K562 (cell line): ENCODE measurements at places on chromosomes 7 and 10. TPM values are rescaled to one million over a fixed set of nuclear protein-coding genes. Genes with fewer than 3 reads are reported as not detected.

DNA sequence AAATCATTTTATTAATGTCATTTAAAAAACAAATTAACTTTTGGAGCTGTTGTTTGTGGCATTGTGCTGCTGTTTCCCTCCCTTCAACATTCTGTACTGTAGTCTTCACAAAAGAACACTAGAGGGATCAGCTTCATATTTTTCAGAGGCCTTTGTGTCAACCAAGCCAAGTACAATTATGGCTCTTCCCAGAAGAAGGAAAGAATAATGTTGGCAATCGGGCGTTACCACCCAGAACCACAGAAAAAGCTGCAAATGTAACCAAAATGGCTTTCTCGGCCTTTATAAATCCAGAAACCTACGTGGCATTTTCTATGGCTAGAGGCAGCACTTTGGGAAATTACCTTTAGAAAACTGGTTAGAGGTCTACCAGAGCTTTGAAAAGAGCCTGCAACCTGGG lies 98.8 kb upstream of the COL1A2 start:
- H3K4me1 ChIP-seq, result no peaks in the 10 kb centered on the region
- H3K27ac ChIP-seq, result no peak overlapping the region
- H3K27me3 ChIP-seq, result no peaks in the 10 kb centered on the region
- DNase-seq, result no peak
- no peaks in the 10 kb centered on the region for H3K36me3 ChIP-seq
- H3K4me3 ChIP-seq, result no peak overlapping the region

The PTPRZ1 gene
- polyA plus RNA-seq, result not detected in 2 replicates

DNA sequence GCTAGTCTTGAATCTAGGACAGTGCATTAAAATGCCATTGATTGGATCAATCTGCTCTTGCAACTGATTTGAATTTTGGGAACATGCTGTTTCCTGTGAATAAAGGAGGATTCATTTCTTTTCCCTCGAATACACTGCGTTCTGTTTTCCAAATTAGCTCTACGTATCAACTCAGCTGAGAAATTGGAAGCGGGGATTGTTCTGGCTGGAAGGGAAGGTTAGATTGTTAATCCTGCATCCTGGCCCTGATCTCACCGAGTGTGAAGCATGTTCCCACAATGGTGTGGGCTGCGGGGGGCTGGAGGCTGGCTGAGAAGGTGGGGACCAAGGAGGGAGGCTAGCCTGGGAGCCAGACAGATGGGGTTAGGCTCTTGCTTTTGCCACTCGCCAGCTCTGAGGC lies 17.6 kb downstream of the HTRA1 start:
- no peak for DNase-seq
- H3K4me3 ChIP-seq, result no peak overlapping the region
- no peaks in the 10 kb centered on the region for H3K36me3 ChIP-seq
- H3K27me3 ChIP-seq, result no peaks in the 10 kb centered on the region
- no peak overlapping the region for H3K27ac ChIP-seq

- no peaks in the 10 kb centered on the region for H3K27me3 ChIP-seq
- no peak overlapping the region for H3K27ac ChIP-seq
- no peaks in the 10 kb centered on the region for H3K36me3 ChIP-seq
- no peak for DNase-seq
Observed at GRCh38 chr10:58044072-58044471, 223.6 kb downstream of the IPMK start.

- peak; percentile 94 for DNase-seq
- no peaks in the 10 kb centered on the region for H3K27me3 ChIP-seq
- no peaks in the 10 kb centered on the region; the same call in 1 of the 3 replicates for H3K36me3 ChIP-seq
- H3K4me1 ChIP-seq, result peaks cover 75% of the 10 kb centered on the region
Observed at GRCh38 chr7:106568680-106569499, 92.1 kb downstream of the CCDC71L start.

DNA sequence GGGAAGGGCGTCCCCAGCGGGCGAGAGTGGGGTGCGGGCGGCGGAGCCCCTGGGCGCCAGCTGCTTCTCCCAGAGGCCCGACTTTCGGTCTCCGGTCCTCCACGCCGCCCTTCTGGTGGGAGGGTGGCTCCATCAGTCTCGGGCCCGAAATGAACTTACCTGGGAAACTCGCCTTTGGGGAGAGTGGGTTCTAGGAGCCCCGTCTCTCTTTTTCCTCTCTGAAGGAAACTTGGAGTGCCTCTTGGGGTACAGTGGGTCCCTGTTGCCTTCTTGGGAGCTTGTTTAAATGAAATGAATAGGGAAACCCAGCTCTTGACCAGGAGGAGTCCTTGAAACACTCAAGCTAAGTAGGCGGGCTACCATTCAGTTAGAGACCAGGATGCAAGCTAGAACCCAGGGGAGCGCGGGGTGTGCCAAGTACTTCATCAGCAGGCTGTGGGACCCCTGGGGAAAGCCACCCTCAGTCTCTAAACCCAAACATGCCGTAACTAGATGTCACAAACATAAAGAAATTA lies 1.3 kb downstream of the SLC26A4 start:
- no peak overlapping the region for H3K4me3 ChIP-seq
- DNase-seq, result no peak
- H3K27ac ChIP-seq, result no peak overlapping the region
- H3K27me3 ChIP-seq, result no peaks in the 10 kb centered on the region
- H3K36me3 ChIP-seq, result no peaks in the 10 kb centered on the region

DNA sequence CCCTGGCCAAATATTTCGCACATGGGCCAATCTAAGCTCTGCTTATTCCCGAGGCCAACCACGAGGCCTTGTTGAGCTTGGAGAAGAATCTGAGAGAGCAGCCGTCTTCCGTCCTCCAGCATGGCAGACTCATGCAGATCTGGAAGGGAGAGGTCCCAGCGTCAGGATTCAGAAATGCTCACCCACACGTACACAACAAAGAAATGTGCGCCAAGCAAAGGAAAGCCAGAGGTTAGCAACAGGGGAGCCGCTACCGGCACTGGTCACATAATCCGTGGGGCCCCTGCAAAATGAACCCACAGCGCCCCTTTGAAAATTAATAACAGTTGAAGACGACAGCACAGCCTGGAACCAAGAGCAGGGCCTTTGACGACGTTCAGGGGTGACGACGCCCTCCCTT lies 25.4 kb upstream of the PRKAG2 start:
- H3K27me3 ChIP-seq, result peaks cover 48% of the 10 kb centered on the region
- H3K36me3 ChIP-seq, result no peaks in the 10 kb centered on the region
- no peak overlapping the region for H3K4me3 ChIP-seq
- H3K4me1 ChIP-seq, result no peaks in the 10 kb centered on the region
- no peak overlapping the region for H3K27ac ChIP-seq
- DNase-seq, result no peak

- H3K36me3 ChIP-seq, result no peaks in the 10 kb centered on the region
- no peak for DNase-seq
Observed at GRCh38 chr7:2652736-2653060, 20.9 kb downstream of the TTYH3 start.

DNA sequence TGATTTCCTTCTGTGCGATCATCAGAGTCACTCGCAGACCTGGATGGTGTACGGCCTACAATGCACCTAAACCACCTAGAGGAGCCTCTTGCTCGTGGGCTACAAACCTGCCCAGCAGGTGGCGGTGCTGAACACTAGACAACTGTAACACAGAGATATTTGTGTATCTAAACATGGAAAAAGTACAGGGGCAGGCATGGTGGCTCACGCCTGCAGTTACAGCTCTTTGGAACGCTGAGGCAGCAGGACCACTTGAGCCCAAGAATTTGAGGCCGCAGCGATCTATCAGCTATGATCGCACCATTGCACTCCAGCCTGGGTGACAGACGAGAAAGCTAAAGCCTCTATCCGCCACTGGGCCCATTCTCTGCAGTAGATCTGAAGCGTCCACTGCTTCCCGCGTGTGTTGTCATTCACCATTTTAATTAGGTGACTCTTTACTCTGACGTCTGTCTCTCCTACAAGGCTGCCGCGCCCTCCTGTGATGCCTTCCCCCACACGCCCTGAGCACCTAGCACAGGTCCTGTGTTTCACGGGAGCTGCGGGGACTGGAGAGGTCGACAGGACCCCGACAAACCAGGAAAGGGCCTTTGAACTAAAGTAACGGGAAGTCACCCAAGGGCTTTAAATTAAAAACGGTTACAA lies 774 bp downstream of the TUBGCP2 start:
- peak overlapping the region; percentile 85 for H3K27ac ChIP-seq
- H3K4me3 ChIP-seq, result peak overlapping the region; percentile 67
- peaks cover 21% of the 10 kb centered on the region for H3K4me1 ChIP-seq

GRCh38 chr10:15208221-15208620 lies 39.7 kb upstream of the NMT2 start:
- H3K4me1 ChIP-seq, result no peaks in the 10 kb centered on the region
- no peaks in the 10 kb centered on the region for H3K36me3 ChIP-seq
- no peak for DNase-seq
- no peak overlapping the region for H3K4me3 ChIP-seq
- H3K27ac ChIP-seq, result no peak overlapping the region

- H3K27me3 ChIP-seq, result no peaks in the 10 kb centered on the region
- peak overlapping the region; percentile 55; the same call in 2 of the 3 replicates for H3K27ac ChIP-seq
- peak; percentile 44 for DNase-seq
- peaks cover 21% of the 10 kb centered on the region for H3K4me1 ChIP-seq
Observed at GRCh38 chr10:109978481-109978880, 29.3 kb upstream of the ADD3 start.

DNA sequence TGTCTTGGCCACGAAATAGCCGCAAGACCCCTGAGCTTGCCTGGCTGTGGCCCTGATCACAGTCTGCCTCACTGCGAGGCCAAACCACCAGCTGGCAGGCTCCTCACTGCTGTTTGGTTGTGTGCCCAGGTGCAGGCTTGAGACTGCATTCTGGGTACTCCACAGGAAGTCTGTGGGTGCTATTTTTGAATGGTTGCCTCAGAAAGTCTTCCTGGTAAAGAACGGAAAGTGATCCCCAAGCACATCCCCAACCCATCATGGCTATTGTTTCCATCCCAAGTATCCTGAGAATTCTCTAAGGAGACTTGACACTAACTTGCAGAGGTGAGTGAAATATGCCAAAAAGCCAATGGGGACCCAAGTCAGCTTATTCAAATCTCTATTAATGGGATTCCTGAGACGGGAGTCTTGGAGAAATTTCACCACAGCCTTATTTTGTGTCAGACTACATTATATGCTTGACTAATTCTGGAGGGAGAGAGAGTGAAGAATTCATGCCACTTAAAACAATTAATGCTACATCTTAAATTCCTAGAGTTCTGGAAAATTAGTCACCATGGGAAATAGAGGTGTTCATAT lies 170.9 kb downstream of the RAMP3 start:
- H3K36me3 ChIP-seq, result no peaks in the 10 kb centered on the region
- no peak overlapping the region for H3K4me3 ChIP-seq
- H3K27me3 ChIP-seq, result no peaks in the 10 kb centered on the region
- no peak overlapping the region for H3K27ac ChIP-seq

DNA sequence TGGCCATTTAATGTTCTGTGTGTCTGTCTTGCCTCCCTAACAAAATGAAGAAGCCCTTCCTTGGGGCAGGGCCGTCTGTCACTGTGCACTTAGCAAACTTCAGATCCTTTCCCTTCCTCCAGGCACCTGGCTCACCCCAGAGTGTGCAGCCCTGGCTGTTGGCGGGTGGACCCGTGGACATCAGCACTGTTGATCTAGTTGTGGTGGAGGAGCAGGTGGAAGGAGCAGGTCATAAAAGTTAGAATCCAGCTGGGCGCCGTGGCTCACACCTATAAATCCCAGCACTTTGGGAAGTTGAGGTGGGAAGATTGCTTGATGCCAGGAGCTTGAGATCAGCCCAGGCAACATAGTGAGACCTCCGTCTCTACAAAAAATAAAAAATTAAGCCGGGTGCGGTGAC lies 12.7 kb downstream of the RAB19 start:
- no peaks in the 10 kb centered on the region for H3K36me3 ChIP-seq
- DNase-seq, result peak; percentile 10
- no peaks in the 10 kb centered on the region; the same call in 1 of the 2 replicates for H3K4me1 ChIP-seq
- H3K4me3 ChIP-seq, result no peak overlapping the region

DNA sequence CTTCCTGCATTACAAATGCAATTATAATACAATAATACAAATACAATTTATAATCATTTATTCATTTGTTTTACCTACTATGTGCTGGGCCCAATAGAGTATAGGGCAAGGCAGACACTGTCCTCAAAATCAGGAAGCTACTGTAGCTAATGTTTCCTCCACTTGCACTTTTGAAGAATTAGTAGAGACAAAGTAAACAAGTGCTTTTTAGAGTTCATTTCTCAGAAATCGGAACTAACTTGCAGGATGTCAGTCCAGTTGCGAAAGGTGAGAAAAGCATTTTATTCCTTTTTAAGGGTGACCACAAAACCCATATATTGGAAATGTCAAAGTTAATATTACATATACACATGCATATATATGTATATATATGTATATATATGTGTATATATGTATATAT lies 14.2 kb downstream of the ADRB1 start:
- DNase-seq, result no peak
- H3K27me3 ChIP-seq, result no peaks in the 10 kb centered on the region; the same call in 2 of the 3 replicates
- no peaks in the 10 kb centered on the region for H3K4me1 ChIP-seq
- H3K27ac ChIP-seq, result no peak overlapping the region

DNA sequence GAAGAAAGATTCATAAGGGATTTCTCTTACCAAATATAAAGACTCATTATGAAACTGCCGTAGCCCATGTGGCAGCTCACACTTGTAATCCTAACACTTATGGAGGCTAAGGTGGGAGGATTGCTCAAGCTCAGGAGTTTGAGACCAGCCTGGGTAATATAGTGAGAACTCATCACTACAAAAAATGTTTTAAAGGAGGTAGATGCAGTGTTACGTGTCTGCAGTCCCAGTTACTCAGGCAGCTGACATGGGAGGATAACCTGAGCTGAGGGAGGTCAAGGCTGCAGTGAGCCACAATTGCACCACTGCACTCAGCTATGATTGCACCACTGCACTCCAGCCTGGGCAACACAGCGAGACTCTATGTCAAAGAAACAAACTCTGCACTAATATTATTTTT lies 18.1 kb upstream of the DNA2 start:
- no peak overlapping the region for H3K27ac ChIP-seq
- no peaks in the 10 kb centered on the region for H3K4me1 ChIP-seq
- DNase-seq, result no peak
- peaks cover 61% of the 10 kb centered on the region; the same call in 1 of the 3 replicates for H3K36me3 ChIP-seq
- no peak overlapping the region for H3K4me3 ChIP-seq
- no peaks in the 10 kb centered on the region for H3K27me3 ChIP-seq

GRCh38 chr7:148699024-148699781 lies 500 bp downstream of the CUL1 start:
- H3K4me1 ChIP-seq, result peaks cover 53% of the 10 kb centered on the region
- DNase-seq, result peak; percentile 82
- H3K27ac ChIP-seq, result peak overlapping the region; percentile 88
- no peaks in the 10 kb centered on the region for H3K27me3 ChIP-seq

The WDR11 gene
- polyA plus RNA-seq, result 21.6 and 24.9 TPM in 2 replicates

The CAV1 gene
- 0.08 and 0.49 TPM in 2 replicates for polyA plus RNA-seq

- DNase-seq, result no peak
- no peak within 1 kb of the TSS for H3K4me3 ChIP-seq
- H3K27ac ChIP-seq, result no peak within 1 kb of the TSS
- no peaks in the 10 kb centered on the region for H3K36me3 ChIP-seq
- H3K4me1 ChIP-seq, result no peaks in the 10 kb centered on the region
Observed at GRCh38 chr7:94907026-94907810, at the start of gene PPP1R9A. TSS of gene PPP1R9A (plus strand) at chr7:94907594. CDS start at chr7:94910114, 2,520 bp downstream.

DNA sequence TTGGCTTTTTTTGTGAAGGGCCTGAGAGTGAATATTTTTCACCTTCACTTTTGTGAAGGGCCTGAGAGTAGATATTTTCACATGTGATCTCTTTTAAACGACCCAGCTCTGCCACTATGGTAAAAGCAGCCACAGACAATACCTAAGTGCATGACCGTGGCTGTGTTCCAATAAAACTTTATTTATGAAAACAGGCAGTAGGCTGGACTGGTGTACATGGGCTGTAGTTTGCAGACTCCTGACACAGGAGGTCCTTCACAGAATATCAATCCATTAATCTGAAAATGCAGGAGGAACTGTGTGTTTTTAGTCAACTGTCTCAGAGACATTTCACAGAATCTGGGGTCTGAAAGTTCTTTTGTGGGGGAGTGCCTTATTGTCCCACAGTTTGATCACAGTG lies 186.9 kb downstream of the PRKCQ start:
- DNase-seq, result no peak
- H3K27me3 ChIP-seq, result peaks cover 8% of the 10 kb centered on the region; the same call in 1 of the 3 replicates
- H3K4me3 ChIP-seq, result no peak overlapping the region
